ENCODE measurements at places on chromosomes 11 and 22.

DNA sequence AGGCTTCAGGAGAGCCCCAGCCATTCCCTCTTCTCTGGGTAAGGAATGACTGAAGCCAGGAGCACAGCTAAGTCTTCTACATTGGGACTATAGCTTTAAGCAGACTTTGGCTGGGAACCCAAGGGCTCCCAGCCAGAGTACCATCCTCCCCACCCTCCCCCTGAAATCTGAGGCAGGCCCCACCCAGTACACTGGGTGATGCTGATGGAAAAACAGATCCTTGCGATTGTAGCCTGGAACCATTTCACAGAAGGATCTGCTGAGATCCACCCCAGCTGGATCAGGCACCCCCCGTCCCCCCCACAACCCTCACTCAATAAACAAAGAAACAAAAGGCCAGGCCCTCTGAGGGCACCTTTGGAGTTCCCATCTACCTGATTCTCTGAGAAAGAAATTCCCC lies 39.8 kb downstream of the IL18BP start:
- H3K4me3 ChIP-seq, result peak overlapping the region; percentile 57
- peak overlapping the region; percentile 76 for H3K27ac ChIP-seq
- DNase-seq, result no peak
- peaks cover 70% of the 10 kb centered on the region for H3K4me1 ChIP-seq

DNA sequence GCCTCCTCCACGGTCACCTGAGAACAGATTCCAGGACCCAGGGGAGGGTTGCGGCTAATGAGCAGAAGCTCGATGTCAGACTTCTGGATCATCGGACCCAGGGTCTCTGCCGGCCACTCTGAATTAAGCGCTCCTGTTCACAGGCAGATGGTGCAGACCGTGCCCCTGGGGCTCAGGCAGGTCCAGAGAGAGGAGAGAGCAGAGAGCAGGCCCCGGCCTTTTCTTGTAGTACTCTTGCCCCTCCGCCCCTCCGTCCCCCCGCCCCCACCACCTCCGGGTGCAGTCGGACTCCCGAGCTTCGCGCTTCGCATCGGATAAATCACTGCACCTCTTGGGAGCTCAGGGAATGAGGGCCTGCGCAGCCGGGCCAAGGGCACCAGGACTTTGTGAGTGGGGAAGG lies 50.3 kb downstream of the RPS6KA4 start:
- no peaks in the 10 kb centered on the region for H3K27me3 ChIP-seq
- no peak for DNase-seq
- H3K36me3 ChIP-seq, result no peaks in the 10 kb centered on the region
- no peak overlapping the region for H3K27ac ChIP-seq
- peaks cover 7% of the 10 kb centered on the region for H3K4me1 ChIP-seq
- no peak overlapping the region for H3K4me3 ChIP-seq

DNA sequence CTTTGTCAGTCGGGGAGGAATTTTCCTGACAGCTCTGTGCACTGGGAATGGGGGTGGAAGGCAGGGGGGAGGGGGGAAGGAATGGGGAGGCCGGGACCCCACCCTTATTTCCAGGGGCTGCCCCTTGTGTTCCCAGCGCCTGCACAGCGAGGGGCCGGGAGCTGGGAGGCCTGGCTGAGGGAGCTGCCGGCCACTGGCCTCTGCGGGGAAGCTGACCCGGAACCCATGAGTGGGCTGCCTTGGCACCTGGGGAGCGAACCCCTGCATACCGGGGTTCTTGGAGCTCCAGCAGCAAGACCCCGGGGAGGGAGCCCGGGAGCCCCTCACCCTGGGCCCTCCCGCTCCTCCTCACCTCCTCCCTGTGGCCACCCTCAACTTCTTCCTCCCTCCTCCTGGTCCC lies 3.5 kb downstream of the H19 start:
- H3K27ac ChIP-seq, result no peak overlapping the region
- H3K36me3 ChIP-seq, result no peaks in the 10 kb centered on the region
- H3K4me1 ChIP-seq, result no peaks in the 10 kb centered on the region
- no peaks in the 10 kb centered on the region for H3K27me3 ChIP-seq
- DNase-seq, result no peak
- H3K4me3 ChIP-seq, result no peak overlapping the region

DNA sequence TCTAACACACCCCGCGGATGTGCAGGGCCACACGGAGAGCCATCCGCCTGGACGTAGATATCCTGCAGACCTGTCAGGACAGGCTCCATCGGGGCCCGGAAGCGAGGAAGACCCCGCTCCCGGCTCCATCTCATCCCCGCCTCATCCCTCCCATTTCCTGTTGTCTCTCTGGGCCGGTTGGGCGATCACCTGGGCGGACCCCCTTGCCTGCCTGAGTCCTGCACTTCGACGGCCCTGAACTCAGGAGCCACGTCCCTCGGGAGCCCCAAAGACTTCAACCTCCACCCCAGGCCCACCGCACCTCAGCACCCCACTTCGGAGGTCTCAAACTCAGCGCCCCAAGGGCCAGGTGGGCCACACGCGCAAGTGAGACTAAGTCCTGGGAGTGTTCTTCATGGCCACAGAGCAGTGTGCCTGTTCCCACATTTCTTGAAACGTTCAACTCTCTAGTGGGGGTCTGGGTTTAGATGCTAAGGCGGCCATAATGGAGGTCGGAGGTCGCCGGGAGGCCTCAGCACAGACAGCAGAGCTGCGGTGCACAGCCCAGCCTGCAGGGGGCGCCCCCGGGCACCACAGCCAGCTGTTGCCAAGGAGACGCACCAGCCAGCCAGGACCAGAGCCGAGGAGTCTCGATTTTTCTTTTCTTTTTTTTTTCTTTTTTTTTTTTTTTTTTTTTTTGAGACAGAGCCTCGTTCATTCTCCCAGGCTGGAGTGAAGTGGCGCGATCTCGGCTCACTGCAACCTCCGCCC lies 26.0 kb upstream of the FADD start:
- no peaks in the 10 kb centered on the region for H3K36me3 ChIP-seq
- H3K27me3 ChIP-seq, result no peaks in the 10 kb centered on the region

- DNase-seq, result peak; percentile 84
- H3K27me3 ChIP-seq, result no peaks in the 10 kb centered on the region
- no peaks in the 10 kb centered on the region for H3K36me3 ChIP-seq
- no peaks in the 10 kb centered on the region for H3K4me1 ChIP-seq
These were observed at the start of gene ARHGAP20 for GRCh38 chr11:110711776-110712658. Gene ARHGAP20, minus strand, starts transcription at chr11:110712437. Its CDS starts 206 bp downstream, at chr11:110712231.

DNA sequence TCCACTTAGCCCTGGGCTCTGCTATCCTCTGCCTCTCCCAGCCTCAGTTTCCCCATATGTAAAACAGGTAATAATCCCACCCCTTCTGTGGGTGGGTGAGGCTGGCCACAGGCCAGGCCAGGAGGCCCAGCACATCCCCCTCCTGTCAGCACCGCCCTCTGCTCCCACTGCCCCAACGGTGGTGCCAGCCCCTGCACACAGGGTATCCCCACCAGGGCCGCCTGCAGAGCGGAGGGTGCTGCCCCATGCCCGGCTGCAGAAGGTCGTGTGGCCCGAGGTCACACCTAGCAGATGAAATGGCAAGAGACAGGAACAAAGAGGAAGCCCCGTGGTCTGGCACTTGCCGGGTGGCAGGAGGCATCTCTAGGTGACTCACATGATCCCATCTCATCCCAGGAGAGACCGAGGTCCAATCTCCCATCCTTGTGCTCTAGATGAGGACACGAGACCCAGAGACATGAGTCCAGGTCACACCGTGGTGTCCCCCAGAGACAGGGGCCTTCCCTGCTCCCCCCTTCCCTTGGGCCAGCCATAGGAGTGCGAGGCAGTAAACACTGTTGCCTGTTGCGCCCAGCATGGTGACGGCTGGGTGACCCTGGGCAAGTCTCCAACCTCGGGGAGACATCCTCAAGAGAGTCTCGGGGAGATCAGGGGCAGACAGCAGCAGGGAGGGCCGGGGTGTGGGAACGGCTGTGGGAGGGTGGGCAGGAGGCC lies 27.2 kb upstream of the PPARA start:
- no peak for DNase-seq
- no peaks in the 10 kb centered on the region for H3K36me3 ChIP-seq
- no peaks in the 10 kb centered on the region for H3K27me3 ChIP-seq
- no peak overlapping the region for H3K4me3 ChIP-seq

GRCh38 chr11:24253237-24253760 lies 243.6 kb upstream of the LUZP2 start:
- DNase-seq, result no peak
- no peaks in the 10 kb centered on the region for H3K27me3 ChIP-seq
- H3K4me1 ChIP-seq, result no peaks in the 10 kb centered on the region
- no peak overlapping the region for H3K27ac ChIP-seq
- H3K4me3 ChIP-seq, result no peak overlapping the region

Data from lower lobe of right lung (tissue), 2 donors.